ENCODE measurements at places on chromosomes 11 and 22.

DNA sequence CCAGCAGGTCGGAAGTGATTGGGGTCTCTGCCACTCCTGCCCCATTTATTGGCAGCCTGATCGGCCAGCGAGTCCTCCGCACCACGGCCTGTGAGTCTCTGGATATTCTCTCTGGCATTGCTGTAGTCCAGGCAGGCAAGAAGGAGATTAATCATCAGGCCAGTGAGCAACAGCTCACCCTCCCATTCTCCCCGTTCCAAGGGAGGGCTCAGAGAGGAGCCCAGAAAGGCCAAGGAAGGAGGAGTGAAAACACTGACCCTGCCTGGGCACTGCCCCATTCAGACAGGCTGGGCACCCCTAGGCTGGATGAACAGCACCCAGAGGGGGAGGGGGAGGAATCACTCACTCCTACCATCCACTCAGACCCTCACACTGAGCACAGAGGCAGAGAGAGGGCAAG is 3.1 kb downstream of the SAA2 start:
- DNase-seq, result no peak

DNA sequence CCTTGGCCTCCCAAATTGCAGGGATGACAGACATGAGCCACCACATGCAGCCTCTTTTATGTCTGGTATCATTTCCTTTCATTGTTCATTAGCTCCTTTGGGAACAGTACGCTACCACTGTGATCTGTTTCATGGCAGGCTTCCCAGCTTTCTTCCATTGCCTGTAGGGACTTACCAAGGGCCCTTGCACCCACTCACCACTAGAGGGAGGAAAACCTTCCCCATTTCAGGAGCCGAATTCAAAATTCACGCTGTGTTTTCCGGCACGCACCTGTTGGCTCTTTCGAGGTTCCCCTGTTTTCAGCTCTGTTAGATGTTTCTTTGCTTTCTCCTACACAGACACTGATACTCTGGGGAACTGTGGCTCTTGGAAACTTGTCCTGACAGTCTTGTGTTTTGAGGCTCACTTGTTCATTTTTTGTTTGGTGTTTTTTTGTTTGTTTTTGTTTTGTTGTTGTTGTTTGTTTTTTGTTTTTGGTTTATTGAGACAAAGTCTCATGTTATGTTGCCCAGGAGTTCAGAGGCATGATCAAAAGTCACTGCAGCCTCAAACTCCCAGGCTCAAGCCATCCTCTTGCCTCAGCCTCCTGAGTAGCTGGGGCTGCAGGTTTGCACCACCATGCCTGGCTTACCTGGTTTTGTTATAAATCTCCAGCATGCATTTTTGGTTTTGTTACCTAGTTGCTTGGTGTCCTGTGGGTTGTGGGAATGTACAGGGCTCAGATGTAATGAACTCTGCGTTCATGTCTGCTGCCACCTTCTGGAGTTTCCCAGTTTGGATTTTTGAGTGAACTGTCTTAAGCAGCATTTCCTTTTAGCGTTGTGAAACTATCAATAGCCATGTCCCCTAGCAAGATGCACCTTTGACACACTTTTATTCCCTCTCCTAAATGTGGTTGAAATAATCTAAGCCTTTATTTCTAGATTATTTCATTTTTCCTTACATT is 2.3 kb downstream of the KRTAP5-11 start:
- DNase-seq, result peak; percentile 55

DNA sequence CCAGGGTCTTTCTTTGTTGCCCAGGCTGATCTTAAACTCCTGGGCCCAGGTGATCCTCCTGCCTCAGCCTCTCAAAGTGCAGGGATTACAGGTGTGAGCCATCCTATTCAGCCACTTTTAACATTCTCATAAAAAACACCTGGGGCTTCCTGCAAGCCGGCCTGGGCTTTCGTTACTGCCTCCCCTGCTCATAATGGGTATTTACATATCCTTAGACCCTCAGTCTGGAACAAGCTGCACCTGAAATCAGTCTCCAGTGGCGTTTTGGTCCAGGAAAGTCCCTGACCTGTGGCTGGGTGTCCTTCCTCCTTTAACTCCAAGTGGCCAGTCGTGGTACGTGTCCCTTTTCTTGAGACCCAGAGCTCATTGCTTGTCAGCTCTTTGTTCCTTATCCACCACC is 320.7 kb downstream of the TMEM135 start:
- DNase-seq, result no peak

- DNase-seq, result no peak
These were observed 3.8 kb upstream of the TM7SF2 start for GRCh38 chr11:65107751-65108468.

DNA sequence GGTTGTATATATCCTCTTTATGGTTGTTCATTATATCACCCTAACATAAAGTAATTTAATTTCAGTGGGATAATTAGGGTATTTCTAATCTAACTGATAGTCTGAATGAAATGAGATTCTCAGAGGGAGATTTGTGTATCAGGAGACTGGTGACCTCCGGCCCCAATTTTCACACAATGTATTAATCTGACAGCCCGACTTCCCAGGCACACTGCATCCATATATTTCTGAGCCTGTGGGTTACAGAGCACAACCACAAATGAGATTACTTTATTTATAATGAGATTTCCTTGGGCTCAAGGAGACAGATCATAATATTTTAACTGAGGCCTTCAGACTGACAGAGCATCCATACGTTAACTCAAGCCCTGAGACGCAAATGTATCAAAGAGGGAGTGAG is 125.9 kb downstream of the RCN1 start:
- no peak for DNase-seq

GRCh38 chr11:94147433-94147845 is 18.8 kb downstream of the PANX1 start:
- no peak for DNase-seq

DNA sequence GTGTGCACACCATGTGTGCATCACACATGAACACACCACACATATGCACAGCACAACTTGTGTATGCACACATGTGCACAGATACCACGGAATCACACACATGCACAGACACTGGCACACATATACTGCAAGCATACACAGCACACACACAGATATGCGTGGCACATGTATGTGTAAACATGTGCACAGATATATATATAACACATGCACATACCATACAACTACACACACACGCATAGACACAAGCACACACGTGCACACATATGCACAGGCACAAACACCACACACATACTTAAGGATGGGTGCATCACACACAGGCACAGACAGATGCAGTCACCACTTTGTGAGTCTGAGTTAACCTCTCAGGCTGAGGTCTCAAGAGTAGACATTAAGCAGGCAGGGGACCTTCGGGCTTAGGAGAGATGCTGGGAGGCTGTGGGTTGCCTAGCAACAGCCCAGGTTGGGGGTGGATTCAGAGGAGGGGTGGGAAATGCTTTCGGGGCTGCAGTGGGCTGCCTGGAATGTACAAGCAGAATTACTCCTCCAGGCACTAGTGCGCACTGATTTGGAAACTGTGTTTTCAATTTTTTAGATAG is 82.9 kb downstream of the MYO18B start:
- DNase-seq, result no peak

DNA sequence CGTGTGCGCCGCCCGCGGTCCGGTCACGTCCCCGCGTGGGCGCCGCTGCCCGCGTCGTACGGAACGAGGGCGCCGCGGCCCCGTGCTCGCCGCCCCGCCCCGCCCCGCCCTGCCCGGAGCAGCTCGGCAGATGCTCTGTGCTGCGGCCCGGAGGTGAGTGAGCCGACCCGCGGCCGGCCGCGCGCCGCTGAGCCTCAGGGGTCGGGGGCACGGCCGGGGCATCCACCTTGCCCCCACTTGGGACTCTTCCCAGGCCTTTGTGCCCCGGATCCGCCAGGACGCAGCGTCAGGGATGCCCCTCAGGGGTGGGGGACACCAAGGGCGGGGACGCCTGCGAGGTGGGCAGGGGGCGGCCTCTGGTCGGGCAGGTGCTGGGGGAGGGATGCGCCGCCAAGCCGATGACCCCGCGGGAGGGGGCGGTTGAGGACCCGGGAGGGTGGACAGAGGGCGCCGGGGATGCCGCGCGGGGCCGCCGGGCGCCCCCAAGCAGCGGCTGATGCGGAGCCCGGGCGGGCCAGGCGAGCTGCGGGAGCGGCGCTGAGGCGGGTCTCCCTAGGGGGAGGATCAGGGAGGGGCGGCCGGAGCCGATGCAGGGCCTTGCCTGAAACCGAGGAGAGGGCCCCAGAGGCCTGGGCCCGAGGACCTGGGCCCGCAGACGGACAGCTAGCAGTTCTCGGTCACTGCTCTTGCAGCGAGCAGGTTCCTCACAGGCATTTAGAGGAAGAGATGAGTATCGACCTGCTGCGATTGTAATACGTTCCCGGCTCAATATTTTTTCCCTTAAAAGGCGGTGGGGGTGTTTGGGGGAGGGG is at the start of gene GNAZ:
Gene GNAZ, plus strand, starts transcription at position 102 of the 812 bp plus-strand sequence. CDS start 25,177 bp downstream, outside the sequence.
- no peak for DNase-seq

DNA sequence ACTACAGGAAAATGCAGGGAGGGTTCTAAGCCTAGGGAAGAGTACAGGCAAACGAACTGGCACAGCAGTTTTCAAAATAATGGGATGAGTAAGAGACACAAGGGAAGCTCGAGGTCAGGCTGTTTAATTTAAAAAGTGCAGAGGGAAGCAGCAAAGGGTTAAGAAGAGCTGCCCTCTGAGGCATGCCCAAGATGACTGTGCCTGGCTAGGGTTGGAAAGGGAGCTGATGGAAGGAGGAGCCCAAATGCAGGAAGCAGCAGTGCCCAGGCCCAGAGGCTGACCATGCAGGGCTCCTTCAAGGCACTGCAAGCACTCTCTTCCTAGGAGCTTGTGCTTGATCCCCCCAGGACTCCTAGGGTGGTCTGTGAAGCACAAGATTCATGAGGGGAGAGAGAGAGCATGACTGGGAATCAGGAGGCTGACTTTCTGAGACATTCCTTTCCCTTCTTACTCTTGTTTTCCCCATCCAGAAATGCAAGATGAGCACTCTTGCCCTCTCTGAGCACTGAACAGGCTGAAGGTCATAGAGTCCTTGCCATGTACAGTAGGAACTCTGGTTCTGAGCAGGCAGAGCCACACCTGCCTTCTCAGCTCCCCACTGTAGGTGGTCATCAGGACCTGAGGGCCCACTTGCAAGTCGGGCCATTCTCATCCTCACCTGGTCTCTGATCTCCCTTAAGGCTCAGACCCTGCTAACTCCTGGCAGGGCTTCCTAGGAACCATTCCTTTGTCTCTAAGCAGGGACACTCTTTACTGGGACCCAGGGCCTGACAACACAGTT is 46.7 kb upstream of the DRD2 start:
- no peak for DNase-seq

- DNase-seq, result no peak
These were observed 457.9 kb upstream of the ISX start for GRCh38 chr22:34608106-34608505.

GRCh38 chr22:24186892-24187670 is 5.8 kb downstream of the SUSD2 start:
- DNase-seq, result peak; percentile 11

DNA sequence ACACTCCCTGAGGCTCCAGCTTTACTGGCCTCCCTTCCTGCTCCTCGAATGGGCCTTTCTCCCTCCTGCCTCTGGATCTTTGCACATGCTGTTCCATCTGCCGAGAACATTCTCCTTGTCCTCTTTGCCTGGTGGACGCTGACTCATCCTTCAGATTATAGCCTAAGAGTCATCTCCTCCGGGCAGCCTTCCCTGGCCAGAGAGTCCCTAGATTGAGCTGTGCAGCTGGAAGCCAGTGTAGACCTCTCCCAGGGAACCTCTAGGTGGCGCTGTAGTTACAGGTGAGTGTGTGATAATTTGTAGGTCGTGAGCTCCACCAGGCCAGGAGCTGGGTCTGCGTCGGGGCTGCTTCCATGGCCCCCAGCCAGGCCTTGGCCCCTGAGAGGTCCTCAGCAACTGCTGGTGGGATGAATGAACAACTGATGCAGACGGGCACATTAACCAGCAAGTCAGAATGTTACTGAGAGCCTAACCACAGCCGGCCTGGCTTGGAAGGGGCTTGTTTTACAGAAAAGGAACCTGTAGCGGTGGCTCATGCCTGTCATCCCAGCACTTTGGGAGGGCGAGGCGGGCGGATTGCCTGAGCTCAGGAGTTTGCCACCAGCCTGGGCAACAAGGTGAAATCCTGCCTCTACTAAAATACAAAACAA is 8.7 kb downstream of the PNPLA5 start:
- peak; percentile 65 for DNase-seq

- DNase-seq, result no peak
These were observed 127.1 kb downstream of the KCNQ1OT1 start for GRCh38 chr11:2572491-2573239.

- DNase-seq, result no peak
These were observed 101.2 kb downstream of the SIK3 start for GRCh38 chr11:116997071-116997470.

DNA sequence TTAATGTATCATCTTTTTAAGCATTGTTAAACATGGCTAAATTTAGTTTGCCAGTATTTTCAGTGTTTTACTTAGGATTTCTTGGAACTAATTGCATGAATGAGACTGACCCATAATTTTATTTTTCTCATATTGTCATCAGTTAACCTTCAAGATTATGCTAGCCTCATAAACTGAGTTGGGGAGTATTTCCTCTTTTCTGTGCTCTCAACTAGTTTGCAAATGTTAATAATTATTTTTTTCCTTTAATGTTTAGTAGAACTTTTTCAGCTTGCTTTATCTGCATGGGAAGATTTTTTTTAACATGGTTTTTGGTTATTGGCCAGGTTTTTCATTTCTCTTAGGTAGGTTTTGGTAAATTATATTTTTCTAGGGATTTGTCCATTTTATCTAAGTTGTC is 235.4 kb upstream of the SESN3 start:
- no peak for DNase-seq

GRCh38 chr11:22752908-22753310 is 76.7 kb downstream of the SVIP start:
- DNase-seq, result no peak

- no peak for DNase-seq
These were observed at the start of gene HTR3A for GRCh38 chr11:113974741-113975470. TSS of gene HTR3A (plus strand) at chr11:113975108. CDS start at chr11:113975326, 218 bp downstream.

GRCh38 chr11:65087827-65088226 is 3.8 kb downstream of the ZFPL1 start:
- DNase-seq, result no peak

DNA sequence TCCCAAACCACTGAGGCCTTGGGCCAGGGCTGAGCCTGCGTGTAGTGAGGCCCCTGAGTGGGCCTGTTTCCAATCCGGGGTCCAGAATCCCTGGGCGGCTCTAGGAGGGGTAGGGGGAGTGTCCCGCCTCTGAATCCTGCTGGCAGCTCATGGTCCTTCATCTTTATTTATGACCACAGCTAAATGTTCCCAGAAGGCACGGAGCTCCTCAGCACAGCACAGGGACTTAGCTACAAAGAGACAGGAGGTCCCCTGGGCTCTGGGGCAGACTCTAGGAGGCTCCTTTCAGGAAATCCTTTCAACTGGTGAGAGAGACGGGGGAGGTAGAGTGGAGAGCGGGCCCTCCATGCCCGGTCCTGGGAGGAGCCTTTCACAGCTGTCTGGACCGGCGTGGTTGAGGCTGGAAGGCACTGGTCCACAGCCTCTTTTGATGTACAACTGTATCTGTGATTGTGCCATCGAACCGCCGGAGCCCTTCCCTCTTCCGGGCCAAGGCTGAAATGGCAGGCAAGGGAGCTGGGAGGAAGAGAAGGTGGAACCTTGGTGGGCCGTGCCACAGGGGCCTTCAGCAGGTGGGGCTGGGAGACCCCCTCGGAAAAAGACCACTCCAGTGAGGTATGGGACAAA is 46.8 kb downstream of the SCUBE1 start:
- DNase-seq, result no peak

Measured in 8988T (cell line).